Stomach (tissue), 19 donors: ENCODE measurements at places on chromosomes 7 and 10. TPM values are rescaled to one million over a fixed set of nuclear protein-coding genes. Genes with fewer than 3 reads are reported as not detected.

The MACC1 gene
- polyA plus RNA-seq = 0.76 TPM

The RHBDD2 gene
- 43.9 TPM for polyA plus RNA-seq

The NODAL gene
- not detected for polyA plus RNA-seq

The RPS24 gene
- 5,082 TPM for polyA plus RNA-seq

The CNNM1 gene
- polyA plus RNA-seq = 0.53 TPM

The PTN gene
- 28.9 TPM for polyA plus RNA-seq

DNA sequence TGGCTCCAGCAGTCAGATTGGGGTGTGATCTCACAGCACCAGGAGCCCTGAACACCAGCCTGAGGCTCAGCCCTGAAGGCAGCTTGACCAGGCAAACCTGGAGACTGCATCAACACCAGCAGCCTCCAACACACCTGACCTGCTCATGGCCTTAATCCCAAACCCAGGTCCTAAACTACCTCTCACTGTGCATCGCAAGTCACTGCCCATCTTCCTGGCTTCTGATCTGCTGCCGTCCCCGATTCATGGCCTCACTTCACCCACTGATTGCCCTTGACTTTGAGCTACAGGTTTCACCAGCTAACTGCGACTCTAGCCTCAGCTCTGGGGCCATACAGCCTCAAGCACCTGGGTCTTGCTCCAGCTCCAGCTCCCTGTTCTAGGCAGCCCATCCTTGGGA, 49.1 kb downstream of the PARP12 start:
- no peak overlapping the region for H3K4me3 ChIP-seq
- no peaks in the 10 kb centered on the region for H3K36me3 ChIP-seq
- H3K4me1 ChIP-seq = peaks cover 8% of the 10 kb centered on the region

GRCh38 chr7:5824297-5824610, 42.8 kb upstream of the RNF216 start:
- H3K36me3 ChIP-seq = no peaks in the 10 kb centered on the region
- no peak overlapping the region for H3K4me3 ChIP-seq

GRCh38 chr10:129962031-129962871, 1.8 kb downstream of the EBF3 start:
- no peak overlapping the region for H3K27ac ChIP-seq
- no peaks in the 10 kb centered on the region for H3K36me3 ChIP-seq
- peaks cover 76% of the 10 kb centered on the region for H3K27me3 ChIP-seq
- peaks cover 65% of the 10 kb centered on the region for H3K4me1 ChIP-seq

- H3K27me3 ChIP-seq = no peaks in the 10 kb centered on the region
- H3K4me3 ChIP-seq = no peak overlapping the region
- no peak overlapping the region for H3K27ac ChIP-seq
- H3K4me1 ChIP-seq = no peaks in the 10 kb centered on the region
Measured at GRCh38 chr7:445563-446288, 73.9 kb downstream of the PDGFA start.

DNA sequence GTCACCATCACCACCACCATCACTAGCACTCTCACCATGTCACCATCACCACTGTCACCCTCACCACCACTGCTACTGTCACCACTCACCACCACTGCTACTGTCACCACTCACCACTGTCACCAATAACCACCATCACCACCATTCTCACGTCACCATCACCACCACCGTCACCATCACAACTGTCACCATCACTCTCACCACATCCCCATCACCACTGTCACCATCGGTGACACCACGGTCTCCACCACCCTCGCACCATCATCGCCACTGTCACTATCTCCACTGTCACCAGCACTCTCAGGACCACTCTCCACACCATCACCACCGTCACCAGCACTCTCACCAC, 130.4 kb downstream of the MAD1L1 start:
- H3K4me3 ChIP-seq = no peak overlapping the region
- no peaks in the 10 kb centered on the region for H3K36me3 ChIP-seq
- H3K27ac ChIP-seq = no peak overlapping the region
- peaks cover 34% of the 10 kb centered on the region for H3K4me1 ChIP-seq
- no peaks in the 10 kb centered on the region for H3K27me3 ChIP-seq
- no peak for DNase-seq

GRCh38 chr10:120318862-120319261, 138.2 kb upstream of the PLPP4 start:
- no peaks in the 10 kb centered on the region for H3K4me1 ChIP-seq
- DNase-seq = no peak
- H3K27ac ChIP-seq = no peak overlapping the region
- H3K4me3 ChIP-seq = no peak overlapping the region
- no peaks in the 10 kb centered on the region for H3K36me3 ChIP-seq

- H3K27me3 ChIP-seq = no peaks in the 10 kb centered on the region
- H3K36me3 ChIP-seq = no peaks in the 10 kb centered on the region
- no peak overlapping the region for H3K4me3 ChIP-seq
- H3K27ac ChIP-seq = no peak overlapping the region
- DNase-seq = no peak
Measured at GRCh38 chr10:107546986-107547385, 382.5 kb upstream of the SORCS1 start.

DNA sequence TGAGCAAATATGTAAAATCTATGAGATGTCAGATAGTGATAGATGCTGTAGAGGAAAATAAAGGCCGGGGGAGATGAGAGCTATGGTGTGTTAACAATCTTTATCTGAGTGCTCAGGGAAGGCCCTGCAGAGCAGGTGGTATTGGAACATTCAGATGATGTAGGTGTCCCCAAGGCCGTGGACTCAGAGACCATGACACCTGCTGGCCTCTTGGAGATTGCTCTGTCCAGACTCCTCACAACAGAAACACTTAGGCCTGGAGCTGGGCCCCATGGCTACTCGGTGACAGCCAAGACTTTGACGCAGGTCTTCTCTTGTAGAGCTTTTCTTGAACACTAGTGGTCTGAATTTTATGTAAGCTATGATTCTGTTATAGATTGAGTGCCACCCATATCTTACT, 13.3 kb downstream of the AKR1E2 start:
- no peak overlapping the region for H3K4me3 ChIP-seq
- peaks cover 43% of the 10 kb centered on the region for H3K36me3 ChIP-seq
- DNase-seq = no peak
- H3K4me1 ChIP-seq = no peaks in the 10 kb centered on the region
- H3K27me3 ChIP-seq = no peaks in the 10 kb centered on the region

DNA sequence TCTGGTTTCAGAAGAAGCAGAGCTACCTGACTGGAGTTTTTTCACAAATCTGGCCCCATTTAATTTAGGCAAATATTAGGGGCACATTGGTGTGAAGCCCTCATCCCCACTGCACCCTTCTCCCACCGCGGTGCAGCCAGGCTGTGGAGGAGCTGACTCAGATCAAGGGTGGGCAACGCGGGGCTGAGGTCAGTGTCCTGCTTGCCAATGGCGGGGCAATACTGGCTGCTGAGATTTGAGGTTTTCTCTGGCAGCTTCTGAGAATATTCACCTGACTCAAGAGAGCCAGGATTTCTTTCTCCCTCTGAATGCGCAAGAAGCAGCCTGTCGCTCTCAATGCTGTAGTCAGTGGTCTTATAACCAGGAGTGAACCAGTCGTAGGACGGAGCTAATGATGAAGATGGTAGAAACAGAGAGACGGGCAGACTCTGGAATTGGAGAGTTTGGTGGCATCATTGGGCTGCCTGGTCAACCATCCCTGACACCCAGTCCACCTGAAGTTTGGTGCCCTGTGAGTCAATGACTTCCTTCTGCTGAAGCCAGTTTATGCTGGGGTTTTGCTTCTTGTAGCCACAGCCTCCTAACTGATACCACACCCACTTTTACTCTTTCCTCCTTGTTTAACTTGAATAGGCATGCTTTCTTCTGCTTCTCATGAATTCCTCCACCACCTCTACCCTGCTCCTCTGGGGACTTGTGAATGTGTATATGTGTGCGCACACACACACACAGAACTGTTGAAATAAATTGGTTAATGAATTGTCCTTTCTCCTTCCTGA, 123.7 kb upstream of the CTBP2 start:
- H3K36me3 ChIP-seq = no peaks in the 10 kb centered on the region
- no peak overlapping the region for H3K27ac ChIP-seq
- no peaks in the 10 kb centered on the region for H3K4me1 ChIP-seq
- DNase-seq = no peak
- H3K27me3 ChIP-seq = peaks cover 14% of the 10 kb centered on the region

DNA sequence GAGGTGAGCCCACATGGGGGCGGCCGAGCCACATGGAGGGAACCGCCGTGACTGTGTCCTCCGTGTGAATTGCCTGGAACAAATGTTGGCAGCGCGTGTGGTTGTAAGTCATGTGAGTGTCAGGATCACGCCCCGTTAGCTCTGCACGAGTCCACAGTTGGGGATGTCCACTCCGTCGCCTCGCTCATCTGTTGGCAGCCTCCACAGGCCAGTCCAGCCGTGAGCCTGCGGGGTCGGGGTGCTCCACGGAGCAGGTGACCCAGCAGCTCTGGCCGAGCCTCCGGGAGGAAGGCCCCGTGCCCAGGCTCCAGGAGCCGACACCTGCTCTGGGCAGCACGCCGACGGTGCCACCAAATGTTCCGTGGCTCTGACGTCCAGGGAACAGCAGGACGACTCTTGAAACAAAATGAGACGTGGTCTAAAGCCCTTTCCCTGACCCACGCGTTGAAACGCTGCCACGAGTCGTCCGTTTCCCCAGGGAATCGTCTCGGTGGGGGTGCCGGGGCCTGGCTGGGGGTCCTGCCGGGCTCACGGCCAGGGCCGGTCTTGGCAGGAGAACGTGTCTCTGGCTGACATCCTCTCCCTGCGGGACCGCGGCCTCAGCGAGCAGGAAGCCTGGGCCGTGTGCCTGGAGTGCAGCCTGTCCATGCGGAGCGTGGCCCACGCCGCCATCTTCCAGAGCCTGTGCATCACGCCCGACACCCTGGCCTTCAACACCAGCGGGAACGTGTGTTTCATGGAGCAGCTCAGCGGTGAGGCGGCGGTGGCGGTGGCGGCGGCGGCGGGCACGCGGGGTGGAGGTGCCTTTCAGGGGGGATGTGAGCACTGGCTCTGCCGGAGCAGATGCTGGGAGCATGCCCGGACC, 7.0 kb downstream of the KNDC1 start:
- DNase-seq = peak; percentile 56
- no peaks in the 10 kb centered on the region for H3K36me3 ChIP-seq
- H3K4me3 ChIP-seq = no peak overlapping the region

GRCh38 chr10:90313576-90314325, 544.1 kb downstream of the HTR7 start:
- no peak overlapping the region for H3K27ac ChIP-seq
- H3K4me1 ChIP-seq = peaks cover under 1% of the 10 kb centered on the region
- no peaks in the 10 kb centered on the region for H3K36me3 ChIP-seq
- no peaks in the 10 kb centered on the region for H3K27me3 ChIP-seq
- H3K4me3 ChIP-seq = no peak overlapping the region
- DNase-seq = no peak
